ENCODE measurements at places on chromosomes 2 and 18.

- no peak for DNase-seq
Observed at GRCh38 chr2:184394642-184395041, 203.7 kb upstream of the ZNF804A start.

DNA sequence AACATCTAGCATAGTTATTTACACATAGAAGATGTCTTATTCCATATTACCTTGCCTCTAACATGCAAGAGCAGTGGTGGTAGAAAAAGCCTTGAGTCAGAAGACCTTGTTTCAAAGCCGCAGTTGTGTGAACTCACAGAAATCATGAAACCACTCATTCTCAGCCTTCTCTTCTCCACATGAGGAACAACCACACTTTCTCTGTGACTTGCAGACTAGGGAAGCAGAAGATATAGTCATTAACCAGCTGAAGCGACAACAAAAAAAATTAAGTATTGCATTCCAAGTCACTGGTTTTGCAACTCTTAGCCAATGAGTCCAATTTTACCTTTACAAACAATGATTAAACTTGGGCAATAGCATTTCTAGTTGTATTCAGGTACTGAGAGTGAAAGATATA, 19.0 kb downstream of the TWSG1 start:
- DNase-seq, result no peak

DNA sequence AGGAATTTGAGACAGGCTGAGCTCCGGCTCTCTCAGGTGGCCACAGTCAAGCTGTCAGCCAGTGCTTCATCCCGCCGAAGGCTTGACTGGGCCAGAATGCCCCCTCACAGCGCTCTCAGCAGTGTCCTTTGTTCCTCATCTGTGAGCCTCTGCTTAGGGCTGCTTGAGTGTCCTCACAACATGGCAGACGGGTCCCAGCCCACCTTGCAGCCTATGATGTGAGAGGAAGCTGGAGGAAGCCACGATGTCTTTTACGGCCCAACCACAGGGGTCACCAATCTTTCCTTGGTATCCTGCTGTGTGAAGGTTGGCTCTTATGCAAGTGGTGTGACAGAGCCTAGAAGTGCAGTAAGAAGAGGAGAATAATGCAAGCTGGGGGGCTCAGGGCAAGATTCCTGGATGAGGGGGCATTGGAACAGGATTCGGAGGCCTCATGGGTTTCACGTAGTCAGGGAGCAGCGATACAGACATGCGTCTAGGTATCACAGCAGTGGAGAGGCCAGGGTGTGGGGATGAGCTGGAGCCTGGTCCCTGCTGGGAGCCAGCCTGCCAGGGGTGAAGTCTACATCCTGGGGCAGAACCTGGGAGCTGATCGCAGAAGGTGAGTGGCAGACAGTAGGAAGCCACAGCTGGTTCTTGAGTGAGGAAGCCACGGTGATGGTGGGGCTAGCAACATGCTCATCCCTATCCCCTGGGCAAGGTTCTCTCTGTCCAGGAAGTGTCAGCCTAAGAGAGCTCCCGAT, 234.1 kb downstream of the GLI2 start:
- DNase-seq, result no peak

DNA sequence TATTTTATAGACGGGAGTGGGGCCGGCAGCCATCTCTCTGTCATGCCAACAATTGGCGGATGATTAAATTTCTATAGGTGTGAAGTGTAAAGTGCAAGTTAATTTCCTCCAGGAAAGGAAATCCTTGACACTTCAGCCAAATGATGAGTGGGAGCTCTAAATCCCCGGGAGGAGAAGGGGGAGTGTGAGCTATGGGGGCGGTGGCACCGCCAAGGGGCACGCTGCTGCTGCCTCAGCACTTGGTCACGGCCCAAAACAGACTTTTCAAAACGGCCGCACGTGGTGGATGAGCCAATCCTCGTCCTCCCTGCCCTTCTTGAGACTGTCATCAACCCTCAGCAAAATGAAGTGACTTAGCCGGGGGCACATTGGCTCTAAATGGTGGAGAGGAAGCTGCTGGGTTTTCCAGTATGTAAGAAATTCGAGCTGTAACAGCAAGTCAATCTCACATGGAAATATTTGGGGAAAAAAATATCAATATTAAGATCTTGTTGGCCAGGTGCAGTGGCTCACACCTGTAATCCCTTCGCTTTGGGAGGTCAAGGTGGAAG, 200.8 kb downstream of the TFCP2L1 start:
- no peak for DNase-seq

DNA sequence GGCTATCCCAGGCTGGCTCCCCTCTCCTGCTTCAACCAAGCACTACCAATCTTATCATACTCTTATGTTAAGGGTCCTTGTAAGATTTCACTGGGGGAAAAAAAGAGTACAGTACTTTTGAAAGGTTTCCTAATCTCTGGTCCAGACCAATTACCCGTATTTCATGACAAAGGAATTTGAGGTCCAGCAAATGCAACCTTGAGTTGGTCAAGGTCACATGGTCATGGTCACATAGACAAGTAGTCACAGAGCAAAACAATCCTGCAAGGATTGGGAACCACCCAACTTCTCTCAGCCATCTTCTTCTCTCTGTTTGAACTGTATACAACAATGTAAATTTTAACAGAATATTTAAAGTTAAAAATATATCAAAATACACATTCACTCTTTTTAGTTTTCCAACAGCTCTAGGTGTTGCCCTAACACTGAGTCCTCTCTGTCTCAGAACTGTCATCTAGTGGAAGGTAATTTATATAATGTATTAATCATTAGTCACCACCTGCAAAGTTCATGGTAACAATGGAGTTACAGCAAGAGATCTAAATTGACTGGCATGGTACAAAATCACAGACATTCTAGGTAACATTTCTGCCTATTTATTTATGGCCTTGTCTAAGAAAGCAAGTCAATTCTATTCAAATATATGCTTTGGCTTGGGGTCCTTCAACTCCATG, 21.5 kb downstream of the DTNB start:
- DNase-seq, result no peak

Data from activated CD4-positive, CD25-positive, alpha-beta regulatory T cell treated with anti-CD3 and anti-CD28 coated beads, Interleukin-2, amount 50 U/mL, for 72 hours (primary cell).